NCI-H187 (cell line): ENCODE measurements at places on chromosomes 4 and X.

DNA sequence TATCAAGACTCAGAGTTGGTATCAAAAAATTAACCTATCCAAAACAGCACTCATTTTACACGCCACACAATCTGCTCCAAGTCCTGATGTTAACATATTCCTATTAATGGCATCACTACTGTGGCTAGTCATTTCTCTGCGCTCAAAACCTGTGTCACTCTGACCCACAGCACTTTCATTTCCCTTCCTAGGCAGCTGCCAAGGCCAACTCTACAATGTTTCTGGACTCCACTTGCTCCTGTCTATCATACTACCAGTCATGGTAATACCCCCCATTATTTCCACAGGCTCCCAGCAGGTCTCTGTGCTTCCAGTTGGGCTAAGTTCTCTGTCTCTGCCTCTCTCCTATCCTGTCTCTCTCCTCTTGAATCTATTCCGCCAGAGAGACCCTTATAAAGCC is 323.6 kb downstream of the NR3C2 start:
- no peak for DNase-seq

DNA sequence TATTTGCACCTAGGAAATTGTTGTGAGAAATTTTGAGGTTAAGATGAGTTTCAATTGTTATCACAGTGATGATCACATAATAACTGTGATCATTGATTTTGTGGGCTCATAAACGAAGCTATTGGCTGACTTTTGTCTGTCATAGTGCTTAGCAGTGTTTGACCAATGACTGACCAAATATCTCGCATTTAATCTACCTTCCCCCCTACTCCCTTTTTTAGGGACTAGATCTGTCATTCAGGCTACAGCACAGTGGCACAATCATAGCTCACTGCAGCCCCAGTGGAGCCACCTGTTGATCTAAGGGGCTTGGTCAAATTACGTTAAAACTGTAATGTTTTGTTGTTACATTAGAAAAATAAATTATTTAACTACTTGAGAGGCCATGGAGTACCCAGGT is 1.5 kb downstream of the FUNDC2 start:
- DNase-seq: no peak

DNA sequence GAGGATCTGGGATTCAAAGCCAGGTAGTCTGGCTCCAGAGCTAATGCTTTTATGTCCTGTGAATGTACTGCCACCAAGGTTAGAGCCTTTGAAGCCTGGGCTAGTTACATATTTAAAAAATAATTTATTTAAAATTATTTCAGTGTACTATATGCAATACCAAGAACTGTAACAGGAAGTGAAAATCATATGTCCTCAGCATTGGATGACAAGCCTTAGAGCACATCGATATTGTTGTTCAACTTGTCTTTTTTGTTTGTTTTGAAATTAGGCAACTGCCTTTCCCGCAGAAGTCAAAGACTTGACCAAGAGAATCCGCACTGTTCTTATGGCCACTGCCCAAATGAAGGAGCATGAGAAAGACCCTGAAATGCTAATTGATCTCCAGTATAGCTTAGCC is 73.1 kb upstream of the IL13RA1 start:
- no peak for DNase-seq

DNA sequence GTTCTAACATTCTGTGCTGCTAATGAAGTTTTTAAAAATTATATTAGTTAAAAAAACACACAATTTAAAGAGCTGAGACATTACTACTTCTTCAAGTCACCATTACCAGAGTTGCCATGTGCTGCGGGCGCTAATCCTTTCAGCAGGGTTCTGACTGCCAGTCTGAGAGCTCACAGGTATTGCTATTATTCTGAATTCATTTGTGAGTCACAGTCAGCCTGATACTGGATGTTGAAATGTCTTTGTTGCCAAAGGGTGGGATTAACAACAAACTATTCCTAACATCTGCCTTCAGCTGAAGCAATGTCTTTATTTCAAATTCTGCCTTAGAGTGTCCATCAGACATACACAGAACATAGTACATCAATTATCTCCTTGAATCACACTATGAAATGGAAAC is 197.1 kb upstream of the FGF13 start:
- DNase-seq: no peak

- DNase-seq: no peak
Observed at GRCh38 chr4:25007598-25007997, 23.1 kb downstream of the LGI2 start.

- no peak for DNase-seq
Observed at GRCh38 chr4:112857461-112857860, 192.0 kb upstream of the ANK2 start.

- DNase-seq: no peak
Observed at GRCh38 chr4:8502836-8503585, 62.4 kb downstream of the TRMT44 start.

GRCh38 chrX:126394681-126395080 is 157.9 kb downstream of the DCAF12L1 start:
- no peak for DNase-seq

- DNase-seq: no peak
Observed at GRCh38 chrX:141405853-141406492, 163.7 kb upstream of the SPANXC start.

DNA sequence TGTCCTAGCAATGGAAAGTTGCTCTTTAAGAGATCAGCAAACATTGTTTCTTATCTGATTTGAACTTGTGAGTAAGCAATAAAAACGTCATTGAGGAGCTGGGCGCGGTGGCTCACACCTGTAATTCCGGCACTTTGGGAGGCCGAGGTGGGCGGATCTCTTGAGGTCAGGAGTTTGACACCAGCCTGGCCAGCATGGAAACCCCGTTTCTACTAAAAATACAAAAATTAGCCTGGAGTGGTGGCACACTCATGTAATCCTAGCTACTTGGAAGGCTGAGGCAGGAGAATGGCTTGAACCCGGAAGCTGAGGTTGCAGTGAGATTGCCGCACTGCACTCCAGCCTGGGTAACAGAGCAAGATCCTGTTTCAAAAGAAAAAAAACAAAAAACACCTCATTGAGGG is 11.2 kb upstream of the PLAC8 start:
- no peak for DNase-seq

- no peak for DNase-seq
Observed at GRCh38 chr4:155208258-155209054, at the start of gene NPY2R. TSS of gene NPY2R (plus strand) at chr4:155208636. CDS start at chr4:155213940, 5,304 bp downstream.

GRCh38 chr4:127832585-127832984 is 48.1 kb upstream of the PLK4 start:
- DNase-seq: no peak

GRCh38 chr4:155119006-155119405 is 89.4 kb upstream of the NPY2R start:
- no peak for DNase-seq

DNA sequence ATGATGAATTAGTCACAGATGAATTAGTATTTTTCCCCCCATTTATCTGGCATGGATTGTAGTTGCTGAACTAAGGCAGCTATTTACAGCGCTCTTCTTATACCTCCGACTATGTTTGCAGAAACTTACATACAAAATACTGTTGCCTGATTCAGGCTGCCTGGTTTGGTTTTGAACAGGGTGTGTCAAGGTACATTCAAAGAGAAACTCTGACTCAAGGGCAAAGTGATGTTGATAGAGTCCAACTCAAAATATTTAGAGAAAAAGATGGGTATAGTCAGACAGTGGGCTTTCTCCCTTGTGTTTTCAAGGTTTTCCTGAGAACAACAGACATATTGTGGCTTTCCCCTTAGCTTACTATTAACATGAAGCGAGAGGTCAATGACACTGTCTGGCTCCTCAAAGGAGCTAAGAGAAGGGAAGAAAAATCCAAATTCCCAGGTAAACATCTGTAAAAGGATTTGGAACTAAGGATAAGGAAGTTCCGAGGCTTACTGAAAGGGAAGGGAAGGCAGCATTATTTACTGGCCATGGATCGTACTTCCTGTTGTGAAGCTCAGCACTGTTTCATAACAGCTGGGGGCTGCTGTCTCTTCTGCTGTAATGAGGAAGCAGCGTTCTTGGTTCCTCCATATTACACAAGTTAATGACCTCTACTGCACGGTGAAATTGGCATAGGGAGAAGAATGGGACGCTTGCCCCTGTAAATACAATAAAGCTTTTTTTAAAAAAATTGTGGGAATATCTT is 30.9 kb downstream of the FAM9C start:
- no peak for DNase-seq

DNA sequence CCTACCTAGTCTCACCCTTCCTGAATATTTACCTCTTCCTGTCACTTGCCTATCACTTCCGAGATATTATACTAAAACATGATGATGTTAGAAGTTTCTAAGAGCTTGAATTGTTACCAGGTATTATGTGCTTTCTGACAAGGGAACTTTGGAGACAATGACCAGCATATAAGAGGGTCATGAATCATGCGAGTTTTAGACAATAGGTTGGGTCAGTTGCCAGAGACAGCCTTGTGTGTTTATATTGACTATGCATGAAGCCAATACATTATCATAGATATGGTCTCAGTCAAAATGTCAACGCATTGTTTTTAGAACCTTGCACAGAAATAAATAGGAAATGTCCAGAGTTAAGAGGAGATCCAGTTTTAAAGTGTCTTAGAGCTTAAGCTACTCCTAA is 116.8 kb downstream of the KLHL4 start:
- DNase-seq: no peak

DNA sequence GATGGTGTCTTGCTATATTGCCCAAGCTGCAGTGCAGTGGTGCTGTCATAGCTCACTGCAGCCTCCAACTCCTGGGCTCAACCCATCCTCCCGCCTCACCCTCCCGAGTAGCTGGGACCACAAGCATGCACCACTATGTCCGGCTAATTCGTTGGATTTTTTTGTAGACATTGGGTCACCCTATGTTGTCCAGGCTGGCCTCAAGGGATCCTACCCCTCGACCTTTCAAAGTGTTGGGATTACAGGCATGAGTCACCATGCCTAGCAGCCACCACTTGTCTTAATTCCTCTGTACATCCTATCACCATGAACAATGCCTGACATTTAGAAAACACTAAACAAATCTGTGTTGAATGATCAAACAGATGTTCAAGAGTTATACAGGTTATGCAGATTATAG is 76.7 kb downstream of the NLGN4X start:
- no peak for DNase-seq

- no peak for DNase-seq
Observed at GRCh38 chr4:101667348-101667747, 123.2 kb upstream of the BANK1 start.

DNA sequence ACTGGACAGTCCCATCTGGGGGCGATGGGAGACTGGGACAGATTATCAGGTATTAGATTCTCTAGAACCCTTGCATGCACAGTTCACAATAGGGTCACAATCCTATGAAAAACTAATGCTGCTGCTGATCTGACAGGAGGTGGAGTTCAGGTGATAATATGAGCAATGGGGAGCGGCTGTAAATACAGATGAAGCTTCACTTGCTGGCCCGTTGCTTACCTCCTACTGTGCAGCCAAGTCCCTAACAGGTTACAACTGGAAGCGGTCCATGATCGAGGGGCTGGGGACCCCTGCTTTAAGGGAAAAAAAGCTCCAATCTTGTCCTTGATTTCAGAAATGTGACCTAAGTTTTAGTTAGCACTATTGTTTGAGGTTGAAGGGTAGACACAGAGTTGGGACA is 175.2 kb downstream of the ZNF330 start:
- no peak for DNase-seq

GRCh38 chrX:115591420-115591819 is 30.4 kb downstream of the PLS3 start:
- no peak for DNase-seq
